Coronary artery (tissue), 2 donors: ENCODE measurements at places on chromosomes 13 and 19.

DNA sequence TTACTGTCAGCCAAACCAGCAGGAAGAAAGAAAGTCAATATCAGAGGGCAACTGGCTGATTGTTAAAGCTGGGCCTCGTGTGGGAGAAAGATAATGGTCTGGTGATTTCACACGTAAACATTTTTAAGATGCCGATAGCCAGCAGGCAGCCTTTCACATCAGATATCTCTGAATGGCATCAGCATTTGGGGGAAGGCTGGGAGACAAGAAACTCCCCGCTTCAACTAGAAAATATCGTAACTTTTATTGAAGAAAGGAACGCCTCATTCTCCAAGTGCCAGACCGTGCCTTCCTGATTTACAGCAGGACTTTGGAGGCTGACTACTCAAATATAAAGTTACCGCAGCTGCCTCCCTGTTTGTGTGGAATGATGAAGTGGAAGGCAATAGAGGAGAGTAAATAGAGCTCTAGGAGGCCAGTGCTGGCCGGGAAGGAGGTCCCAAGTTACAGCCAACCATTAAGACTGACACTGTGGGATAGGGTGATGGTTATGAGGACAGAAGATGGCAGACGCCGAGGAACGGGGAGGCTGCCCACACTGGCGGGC is 284.3 kb upstream of the MAB21L1 start:
- DNase-seq: no peak

- DNase-seq: no peak
These were observed 121.7 kb downstream of the NHLRC3 start for GRCh38 chr13:39159846-39160370.

DNA sequence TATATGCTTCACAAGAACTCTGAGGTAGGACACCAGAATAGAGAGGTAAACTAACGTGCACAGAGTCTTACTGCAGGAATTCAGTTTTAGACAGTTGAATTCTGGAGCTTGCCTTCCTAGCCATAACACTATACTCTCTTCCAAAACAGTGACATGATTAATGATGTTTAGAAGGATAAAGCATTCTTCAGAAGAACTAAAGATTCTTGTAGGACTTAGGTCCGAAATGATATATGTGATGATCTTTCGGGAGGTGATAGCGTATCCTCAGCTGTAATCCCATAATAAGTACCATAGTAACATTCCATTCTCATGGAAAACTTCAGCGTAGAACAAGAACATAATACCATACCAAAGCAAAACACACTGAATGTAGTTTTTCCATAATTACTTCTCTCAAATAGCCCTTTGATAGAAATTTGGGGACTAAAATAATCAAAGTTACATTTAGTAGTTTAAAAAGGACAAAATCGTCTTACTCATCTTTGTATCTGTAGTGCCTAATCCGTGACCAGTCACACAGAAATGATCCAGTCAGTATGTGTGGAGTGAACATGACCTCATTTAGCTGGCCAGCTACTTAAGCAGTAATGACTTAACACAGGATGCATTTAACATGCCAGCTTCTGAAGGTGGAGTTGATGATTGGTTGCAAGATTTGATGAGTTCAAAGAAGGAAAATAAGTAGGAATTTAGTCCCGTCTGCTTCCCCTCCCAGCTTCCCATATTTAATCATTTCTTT is 38.4 kb downstream of the PIBF1 start:
- DNase-seq: no peak

DNA sequence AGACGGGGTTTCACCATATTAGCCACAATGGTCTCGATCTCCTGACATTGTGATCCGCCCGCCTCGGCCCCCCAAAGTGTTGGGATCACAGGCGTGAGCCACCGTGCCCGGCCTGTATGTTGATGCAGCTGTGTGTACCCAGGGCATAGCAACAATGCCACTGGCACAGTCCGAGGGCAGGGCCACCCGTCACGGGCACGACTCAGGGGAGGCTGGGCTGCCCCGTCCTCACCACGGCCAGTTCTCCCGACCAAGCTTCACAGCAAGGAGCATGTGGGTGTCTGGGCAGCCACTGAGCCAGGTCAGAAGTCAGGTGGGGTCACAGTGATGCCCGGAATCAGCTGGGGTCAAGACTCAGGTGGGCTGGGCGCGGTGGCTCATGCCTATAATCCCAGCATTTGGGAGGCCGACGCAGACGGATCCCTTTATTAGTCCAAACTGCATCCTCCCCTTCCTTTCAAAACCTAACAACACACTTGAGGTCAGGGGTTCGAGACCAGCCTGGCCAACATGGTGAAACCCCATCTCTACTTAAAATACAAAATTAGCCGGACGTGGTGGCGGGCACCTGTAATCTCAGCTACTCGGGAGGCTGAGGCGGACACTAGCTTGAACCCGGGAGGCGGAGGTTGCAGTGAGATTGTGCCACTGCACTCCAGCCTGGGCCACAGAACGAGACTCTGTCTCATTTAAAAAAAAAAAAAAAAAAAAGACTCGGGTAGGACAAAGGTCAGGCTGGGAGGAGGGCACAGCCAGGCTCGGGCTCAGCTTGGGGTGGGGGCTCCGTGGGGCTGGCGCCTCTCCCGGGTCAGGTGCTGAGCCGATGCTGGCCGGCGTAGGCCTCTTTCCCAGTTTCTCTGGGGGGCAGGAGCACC is 1.2 kb upstream of the CDC34 start:
- DNase-seq: no peak

DNA sequence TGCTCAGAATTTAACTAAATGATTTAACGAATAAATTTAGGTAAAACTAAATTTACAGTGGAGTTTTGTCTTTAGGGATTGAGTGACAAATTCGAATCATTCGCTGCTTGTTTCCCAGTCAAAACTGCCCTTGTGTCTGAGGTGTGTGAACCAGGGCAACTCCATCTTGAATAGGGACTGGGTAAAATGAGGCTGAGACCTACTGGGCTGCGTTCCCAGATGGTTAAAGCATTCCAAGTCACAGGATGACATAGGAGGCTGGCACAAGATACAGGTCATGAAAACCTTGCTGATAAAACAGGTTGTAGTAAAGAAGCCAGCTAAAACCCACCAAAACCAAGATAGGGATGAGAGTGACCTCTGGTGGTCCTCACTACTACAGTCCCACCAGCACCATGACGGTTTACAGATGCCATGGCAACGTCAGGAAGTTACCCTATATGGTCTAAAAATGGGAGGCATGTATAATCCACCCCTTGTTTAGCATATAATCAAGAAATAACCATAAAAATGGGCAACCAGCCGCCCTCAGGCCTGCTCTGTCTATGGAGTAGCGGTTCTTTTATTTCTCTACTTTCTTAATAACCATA is 10.2 kb upstream of the ANKRD10 start:
- peak; percentile 24 for DNase-seq

DNA sequence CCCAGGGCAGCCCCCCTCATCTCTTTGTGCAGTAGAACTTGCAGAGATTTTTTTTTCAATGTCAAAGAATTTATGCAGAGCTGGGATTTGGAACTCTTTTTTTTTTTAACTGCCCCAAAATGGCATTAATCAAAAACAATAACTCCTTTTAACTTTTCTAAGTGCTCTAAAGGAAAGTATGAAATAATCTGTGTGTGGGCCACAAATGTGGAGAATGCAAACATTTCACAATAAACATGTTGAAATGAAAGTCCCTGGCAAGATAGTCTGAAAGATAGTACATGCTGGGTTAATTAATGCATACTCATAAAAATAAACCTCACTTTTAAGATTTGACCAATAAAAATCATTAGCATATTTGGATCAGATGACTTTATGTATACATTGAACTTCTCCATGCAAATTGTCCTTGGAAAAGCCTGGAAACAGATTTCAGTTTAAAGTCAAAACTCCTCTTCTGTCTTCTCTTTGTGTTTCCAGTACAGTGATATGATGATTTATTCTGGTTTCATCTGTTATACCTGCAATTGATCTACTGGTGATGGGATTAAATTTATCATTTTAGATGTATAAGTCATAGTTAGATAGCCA is 30.5 kb upstream of the ZNF536 start:
- no peak for DNase-seq

GRCh38 chr13:47983070-47983469 is 18.0 kb downstream of the SUCLA2 start:
- no peak for DNase-seq

- no peak for DNase-seq
These were observed 149.7 kb upstream of the SERP2 start for GRCh38 chr13:44223770-44224444.

DNA sequence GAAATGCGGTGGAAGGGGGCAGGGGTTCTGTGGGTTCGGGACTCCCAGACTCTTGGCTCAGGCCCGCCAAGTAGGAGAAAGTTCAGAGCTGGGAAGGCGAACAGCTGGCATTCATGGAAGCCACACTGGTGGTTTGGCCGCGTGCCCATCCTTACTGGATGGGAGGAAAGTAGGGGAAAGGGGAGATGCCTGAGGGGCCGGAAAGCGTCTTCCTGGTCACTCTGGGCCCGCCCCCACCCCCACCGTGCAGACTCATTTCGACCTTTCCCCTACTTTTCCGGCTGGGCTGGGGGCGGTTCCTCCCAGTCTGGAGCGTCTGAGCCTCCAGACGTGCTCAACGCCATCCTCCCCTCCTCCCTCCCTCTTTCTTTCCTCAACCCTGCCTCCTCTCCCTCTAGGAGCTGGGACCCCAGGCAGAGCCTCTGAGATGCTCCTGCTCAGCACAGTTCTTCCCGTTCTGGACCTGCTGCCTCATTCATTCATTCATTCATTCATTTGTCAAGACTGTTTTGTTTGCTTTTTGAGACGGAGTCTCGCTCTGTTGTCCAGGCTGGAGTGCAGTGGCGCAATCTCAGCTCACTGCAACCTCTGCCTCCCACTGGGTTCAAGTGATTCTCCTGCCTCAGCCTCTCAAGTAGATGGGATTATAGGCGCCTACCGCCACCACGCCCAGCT is 3.5 kb downstream of the ANGPTL4 start:
- DNase-seq: peak; percentile 96

- no peak for DNase-seq
These were observed 290.8 kb downstream of the FOXO1 start for GRCh38 chr13:40375489-40376171.

- DNase-seq: no peak
These were observed 73.0 kb downstream of the NALCN start for GRCh38 chr13:101343128-101343787.

DNA sequence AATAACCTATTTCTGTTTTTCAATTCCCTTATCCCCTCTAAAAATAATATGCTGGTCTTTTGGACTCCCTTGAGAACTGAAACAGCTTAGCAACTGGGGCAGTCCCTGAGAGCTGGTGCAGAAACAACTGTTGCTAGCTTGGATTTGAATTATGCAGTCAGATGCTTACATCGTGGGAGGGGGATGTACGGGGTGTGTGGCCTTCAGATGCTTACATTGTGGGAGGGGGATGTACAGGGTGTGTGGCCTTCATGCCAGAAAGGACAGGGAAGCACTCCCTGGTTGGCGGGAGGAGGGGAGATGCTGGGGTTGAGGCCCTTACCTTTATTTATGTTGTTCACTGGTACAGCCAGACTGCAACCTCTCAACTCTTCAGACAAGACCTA is 25.6 kb downstream of the LRCH1 start:
- no peak for DNase-seq

GRCh38 chr13:52118595-52118994 is 10.3 kb downstream of the NEK5 start:
- no peak for DNase-seq

GRCh38 chr13:94664889-94665288 is 47.5 kb downstream of the SOX21 start:
- DNase-seq: no peak

- peak; percentile 98 for DNase-seq
These were observed 8.6 kb downstream of the PPFIA3 start for GRCh38 chr19:49127674-49128544.

DNA sequence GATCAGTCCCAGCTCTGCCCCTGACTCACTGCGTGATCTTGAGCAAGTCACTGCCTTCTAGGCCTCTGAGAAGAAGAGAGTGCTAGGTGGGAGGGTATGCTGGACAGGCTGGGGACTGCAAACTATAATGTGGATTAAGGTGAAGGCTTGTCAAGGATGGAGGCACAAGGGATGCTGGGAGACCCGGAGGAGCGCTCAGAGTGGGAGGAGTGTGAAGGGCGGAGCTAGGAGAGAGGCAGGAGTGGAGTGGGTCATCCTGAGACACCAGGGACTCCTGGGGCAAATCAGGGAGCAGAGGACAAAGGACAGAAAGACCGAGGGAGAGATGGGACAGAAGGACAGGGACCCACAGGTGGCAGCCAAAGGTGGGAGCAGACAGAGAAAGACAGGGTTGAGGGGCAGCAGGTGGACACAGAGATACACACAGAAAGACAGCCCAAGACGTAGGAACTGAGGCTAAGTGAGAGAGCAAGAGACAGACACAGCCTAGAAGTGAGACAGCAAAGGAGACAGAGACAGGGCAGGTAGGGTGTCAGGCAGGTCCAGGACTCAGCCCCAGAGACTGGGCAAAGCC is 2.6 kb downstream of the GRIK5 start:
- no peak for DNase-seq

DNA sequence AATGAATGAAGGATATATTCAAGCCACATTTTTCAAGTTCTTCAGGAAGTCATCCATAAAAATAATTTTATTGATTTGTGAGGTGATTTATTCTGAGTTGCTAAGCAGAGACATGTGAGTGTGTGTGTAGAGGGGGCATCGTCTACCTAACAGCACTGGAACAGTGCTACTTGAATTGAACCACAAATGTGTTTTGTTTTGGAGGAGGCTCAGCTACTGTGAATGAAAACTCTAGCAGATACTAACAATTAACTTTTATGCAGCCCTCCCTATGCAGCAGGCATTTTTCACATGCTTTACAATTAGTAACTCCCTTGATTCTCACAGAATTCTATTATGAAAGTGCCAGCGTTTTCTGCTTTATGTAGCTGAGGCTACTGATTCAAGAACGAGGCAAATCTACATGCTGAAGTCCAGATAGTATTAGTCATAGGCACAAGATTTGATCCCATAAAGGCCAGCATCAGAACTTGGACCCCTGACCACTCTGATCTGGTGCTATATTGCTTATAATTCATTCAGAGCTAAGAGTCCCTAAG is 103.7 kb downstream of the MYO16 start:
- no peak for DNase-seq

GRCh38 chr13:74555276-74555625 is 421.0 kb upstream of the KLF12 start:
- DNase-seq: no peak

- DNase-seq: peak; percentile 8
These were observed 33.7 kb downstream of the SIAH3 start for GRCh38 chr13:45817833-45818232.

- DNase-seq: no peak
These were observed 4.2 kb upstream of the PDCD5 start for GRCh38 chr19:32576790-32577189.

DNA sequence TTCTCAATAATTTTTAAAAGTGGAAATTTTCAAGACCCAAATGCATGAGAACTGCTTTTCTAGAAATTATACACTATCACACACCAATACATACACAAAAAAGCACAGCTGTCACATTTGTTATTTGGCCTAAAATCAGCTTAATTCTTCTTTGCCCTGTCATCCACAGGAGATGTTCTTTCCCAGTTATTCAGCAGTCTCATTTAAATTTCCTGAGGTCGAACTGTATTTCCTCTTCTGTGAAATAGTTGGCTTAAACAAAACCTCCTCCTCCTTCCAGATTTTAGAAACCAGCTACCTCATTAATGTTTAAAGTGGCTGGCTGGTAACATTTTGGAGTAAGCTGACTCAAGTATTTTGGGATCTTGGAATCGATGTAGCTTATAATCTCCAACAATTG is 39.1 kb downstream of the SMAD9 start:
- no peak for DNase-seq
